Frontal cortex (tissue), 4 donors: ENCODE measurements at places on chromosomes 5 and 9. TPM values are rescaled to one million over a fixed set of nuclear protein-coding genes. Genes with fewer than 3 reads are reported as not detected.

Gene CCNI2
- total RNA-seq, result 1.6 TPM

Gene ACOT12
- total RNA-seq, result 1.6 TPM

Gene PCSK1
- 2.9 TPM for total RNA-seq

Gene LCN1
- total RNA-seq, result not detected

Gene PCDHAC1
- 76.2 TPM for total RNA-seq

Gene SLC25A48
- 1.2 TPM for total RNA-seq

Gene FUT7
- not detected for total RNA-seq

Gene ZCCHC7
- total RNA-seq, result 39.5 TPM

Gene ELAVL2
- total RNA-seq, result 311 TPM

Gene TMEM215
- total RNA-seq, result 0.82 TPM

Gene NRARP
- total RNA-seq, result 3.7 TPM

Gene CTNND2
- total RNA-seq, result 74.2 TPM

Gene PKD2L2
- total RNA-seq, result not detected

Gene MYMK
- not detected for total RNA-seq

Gene GABRA1
- 29.8 TPM for total RNA-seq
